Osteocyte (in vitro differentiated cells): ENCODE measurements at places on chromosomes 11 and 22.

DNA sequence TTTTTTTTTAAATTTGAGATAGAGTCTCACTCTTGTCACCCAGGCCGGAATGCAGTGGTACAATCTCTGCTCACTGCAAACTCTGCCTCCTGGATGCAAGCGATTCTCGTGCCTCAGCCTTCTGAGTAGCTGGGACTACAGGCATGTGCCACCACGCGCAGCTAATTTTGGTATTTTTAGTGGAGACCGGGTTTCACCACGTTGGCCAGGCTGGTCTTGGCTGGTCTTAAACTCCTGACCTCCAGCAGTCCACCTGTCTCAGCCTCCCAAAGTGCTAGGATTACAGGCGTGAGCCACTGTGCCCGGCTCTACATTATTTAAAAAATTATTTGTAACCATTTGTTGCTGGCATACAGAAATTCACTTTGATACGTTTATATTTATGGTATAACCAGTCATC, 18.6 kb downstream of the EP300 start:
- DNase-seq: no peak

DNA sequence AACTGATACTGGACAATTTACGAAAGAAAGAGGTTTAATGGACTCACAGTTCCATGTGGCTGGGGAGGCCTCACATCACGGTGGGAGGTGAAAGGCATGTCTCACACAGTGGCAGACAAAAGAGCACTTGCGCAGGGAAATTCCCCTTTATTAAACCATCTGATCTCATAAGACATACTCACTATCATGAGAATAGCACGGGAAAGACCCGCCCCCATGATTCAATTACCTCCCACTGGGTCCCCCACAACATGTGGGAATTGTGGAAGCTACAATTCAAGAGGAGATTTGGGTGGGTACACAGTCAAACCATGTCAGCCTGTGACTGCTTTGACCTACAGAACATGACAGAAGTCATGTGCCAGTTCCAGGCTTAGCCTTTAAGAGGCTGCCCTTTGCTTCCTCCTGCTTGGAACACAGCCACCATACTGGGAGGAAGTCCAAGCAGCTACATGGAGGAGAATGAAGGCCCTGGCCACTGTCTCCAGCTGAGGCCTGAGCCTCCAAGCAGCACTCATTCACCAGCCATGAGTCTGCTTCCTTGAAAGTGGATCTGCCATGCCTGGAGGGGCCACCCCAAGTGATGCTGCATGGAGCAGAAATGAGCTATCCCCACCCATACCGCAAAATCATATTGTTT, 10.9 kb upstream of the GAL start:
- DNase-seq: no peak

DNA sequence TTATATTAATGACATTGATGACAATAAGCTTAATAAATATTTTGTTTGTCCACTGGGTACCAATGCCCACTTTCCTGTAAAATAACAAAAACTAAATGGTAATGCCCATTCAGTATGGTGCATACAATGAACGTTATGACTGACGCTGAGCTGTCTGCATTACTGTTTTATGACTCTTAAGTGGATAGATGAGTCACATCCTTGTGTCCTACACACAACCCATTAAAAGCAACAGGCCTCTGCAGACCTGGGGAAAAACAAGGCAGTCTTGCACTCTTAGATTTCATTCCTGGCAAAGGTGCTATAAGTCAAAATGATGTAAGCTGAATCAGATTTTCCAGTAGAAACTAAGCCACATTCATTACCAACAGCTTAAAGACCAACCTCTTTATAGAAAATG, 176.3 kb upstream of the TMEM45B start:
- no peak for DNase-seq

DNA sequence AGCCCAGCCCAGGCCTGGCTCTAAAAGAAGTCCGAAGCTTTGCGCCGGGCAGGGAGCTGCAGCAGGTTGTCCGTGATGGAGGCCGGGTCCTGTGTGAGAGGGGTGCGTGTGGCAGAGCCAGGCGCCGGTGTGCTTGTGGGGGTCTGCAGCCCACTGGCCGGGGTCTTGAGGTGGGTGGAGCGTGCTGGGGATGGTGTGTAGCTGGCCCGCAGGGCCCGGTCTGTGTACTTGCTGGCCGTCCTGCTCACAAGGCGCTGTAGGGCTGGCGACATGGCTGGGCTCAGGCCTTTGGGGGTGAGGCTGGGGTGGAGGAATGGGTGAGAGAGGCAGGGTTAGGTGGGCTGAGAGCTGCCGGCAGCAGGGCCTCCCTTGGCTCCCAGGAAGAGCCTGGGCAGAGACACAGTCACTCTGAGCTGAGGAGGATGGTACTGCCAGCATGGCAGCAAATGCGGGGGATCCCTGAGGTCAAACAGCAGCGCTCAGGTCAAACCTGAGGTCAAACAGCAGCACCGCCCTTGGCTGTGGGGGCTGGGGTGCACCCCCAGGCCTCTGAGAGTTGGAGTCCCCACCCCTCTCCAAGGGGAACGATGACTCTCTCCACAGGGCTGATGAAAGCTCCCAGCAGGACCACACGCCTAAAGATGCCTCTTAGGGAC, 3.2 kb downstream of the TSSK2 start:
- DNase-seq: no peak

- DNase-seq: no peak
These were observed 955.5 kb upstream of the CHORDC1 start for GRCh38 chr11:91178366-91178765.

DNA sequence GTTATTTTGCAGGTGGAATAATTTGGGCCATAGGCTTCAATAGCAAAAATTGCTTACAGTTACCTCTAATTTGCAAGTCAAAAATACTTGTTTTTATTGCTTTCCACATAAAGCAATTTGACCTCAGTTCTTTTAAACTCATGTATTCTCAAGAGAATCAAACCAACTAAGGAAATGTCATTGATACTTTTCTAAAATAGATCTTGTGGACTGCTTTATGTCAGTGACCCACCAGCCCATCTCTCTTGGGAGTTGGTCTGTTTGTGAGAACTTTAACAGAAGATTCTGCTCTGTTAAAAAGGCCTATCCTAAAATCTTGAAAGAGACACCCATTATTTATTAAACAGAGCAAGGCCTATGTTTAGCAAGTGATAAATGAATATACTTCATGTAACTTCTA, 75.2 kb downstream of the DDIAS start:
- DNase-seq: no peak

DNA sequence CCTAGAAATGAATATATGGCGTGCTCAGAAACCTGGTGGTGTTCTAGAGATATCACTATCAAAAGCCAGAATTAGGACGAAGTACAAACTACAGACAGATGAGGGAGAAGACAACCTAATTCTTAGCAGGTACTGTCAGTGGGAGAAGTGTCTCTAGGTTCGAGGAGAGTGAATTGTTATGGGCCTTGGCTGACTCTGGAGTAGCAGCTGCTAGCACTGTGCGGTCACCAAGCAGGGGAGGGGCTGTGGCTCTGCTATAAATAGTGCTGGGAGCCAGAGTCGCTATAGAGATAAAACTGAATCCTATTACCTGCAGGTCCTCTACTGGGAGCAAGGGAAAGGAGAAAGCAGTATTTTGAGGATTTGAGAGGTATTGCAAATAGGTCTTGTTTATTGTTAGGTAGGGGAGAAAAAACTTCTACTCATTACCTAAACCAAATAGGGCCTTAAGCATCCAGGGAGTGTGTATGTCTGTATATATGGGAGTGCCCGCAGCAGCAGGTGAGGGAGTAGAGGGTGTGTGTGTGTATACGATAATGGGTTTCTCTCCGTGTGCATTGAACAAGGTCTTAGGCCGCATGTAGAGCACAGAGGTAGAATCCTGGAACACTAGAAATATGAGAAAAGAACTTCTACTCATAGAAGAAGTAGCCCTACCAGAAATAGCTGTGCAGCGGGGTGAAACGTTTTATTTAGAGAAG, 2.2 kb downstream of the MADD start:
- DNase-seq: no peak

DNA sequence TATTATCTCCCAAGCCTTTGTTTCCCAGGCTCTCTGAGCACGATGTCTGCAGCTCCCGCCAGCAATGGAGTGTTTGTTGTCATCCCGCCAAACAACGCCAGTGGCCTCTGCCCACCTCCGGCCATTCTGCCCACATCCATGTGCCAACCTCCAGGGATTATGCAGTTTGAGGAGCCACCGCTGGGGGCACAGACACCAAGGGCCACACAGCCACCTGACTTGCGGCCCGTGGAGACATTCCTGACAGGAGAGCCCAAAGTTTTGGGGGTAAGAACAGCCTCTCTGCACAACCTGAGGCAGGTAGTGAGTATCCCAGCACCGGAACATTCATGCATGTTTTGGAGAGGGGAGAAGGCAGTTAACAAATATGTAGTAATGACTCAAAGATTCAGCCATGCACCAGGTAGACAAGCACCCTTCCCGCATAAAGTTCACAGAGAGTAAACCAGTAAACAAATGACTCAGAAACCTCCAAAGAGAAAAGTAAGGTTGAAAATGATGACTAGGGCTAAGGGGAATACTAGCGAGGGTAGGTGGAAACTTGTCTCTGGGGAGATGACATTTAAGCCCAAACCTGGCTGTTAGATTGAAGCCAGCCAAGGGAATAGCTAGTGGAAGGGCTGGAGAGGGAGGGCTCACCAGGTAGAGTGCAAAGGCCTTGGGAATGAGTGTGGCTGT, 7.2 kb downstream of the MS4A15 start:
- no peak for DNase-seq

GRCh38 chr11:131829725-131830124, 459.3 kb downstream of the NTM start:
- no peak for DNase-seq

- no peak for DNase-seq
These were observed 46.7 kb upstream of the PARVG start for GRCh38 chr22:44133901-44134571.

DNA sequence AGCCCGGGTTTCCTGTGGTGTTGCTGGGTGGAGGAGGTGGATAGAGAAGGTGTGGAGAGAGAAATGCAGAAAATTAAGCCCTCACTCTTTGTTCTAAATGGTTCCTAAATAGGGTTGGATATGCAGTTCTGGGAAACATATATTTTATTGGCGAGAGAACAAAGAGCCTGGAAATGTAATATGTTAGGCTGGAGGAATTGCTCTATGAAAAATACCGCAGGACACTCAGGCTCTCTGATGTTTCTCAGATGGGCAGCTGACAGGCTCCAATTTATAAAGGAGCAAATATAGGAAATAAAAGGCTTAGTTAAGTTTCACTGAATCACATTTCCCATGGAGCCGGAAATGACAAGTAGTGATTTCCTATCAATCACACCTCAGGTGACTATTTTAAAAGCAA, 428.0 kb downstream of the TMEM135 start:
- DNase-seq: no peak

DNA sequence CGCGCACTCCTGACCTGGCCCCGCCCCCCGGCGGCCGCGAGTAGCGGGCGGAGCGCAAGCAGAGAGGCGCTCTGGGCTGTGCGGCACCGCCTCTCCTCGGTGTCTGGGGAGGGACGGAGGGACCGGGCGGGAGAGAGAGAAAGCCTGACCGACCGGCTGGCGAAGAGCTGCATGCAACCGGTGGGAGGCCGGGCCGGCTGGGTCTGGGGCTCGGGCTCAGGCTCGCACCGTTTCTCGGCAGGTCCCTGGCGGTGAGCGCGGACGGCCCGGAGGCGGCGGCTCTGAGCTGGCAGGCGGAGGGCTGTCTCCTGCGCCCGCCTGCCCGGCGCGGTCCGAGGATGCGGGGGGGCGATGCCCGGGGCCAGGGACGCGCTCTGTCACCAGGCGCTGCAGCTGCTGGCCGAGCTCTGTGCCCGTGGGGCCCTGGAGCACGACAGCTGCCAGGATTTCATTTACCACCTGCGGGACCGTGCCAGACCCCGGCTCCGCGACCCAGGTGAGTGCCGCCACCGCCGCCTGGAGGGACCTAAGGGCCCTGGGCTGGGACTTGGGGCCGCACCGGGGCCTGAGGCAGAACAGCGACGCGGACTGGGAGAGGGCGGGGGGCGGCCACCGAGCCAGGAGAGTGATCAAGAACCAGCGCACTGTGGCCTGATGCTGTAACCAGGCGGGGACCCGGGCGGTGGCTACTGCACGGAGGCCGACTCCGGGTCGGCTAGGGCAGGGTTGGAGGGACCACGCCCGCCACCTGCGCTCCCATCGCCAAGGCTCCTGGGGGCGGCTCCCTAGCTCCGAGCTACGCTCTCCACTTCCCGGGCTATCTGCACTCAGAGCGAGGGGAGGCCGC, at the start of gene SYT9:
TSS of gene SYT9 (plus strand) at position 69 of the 847 bp plus-strand sequence. CDS start at position 352, 283 bp downstream.
- DNase-seq: peak; percentile 86

GRCh38 chr11:95426823-95427462, 195.9 kb upstream of the SESN3 start:
- DNase-seq: no peak

DNA sequence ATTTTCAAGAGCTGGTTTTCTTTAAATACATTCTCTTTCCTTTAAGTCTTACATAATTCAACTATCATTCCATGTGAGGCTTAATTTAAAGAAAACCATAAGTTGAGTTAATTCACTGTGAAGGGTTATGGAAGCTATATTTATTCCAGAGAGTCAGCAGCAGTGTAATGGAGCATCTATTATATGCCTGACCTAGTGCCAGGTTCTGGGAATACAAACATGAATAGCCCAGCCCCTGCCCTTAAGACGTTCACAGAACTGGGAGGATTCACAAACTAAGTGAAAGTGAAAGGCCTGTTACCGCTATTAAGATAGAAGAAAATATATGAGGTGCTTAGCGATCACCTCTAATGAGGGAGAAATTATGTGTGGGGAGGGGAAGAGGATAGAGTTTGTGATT, 408.9 kb upstream of the CCDC90B start:
- DNase-seq: no peak

DNA sequence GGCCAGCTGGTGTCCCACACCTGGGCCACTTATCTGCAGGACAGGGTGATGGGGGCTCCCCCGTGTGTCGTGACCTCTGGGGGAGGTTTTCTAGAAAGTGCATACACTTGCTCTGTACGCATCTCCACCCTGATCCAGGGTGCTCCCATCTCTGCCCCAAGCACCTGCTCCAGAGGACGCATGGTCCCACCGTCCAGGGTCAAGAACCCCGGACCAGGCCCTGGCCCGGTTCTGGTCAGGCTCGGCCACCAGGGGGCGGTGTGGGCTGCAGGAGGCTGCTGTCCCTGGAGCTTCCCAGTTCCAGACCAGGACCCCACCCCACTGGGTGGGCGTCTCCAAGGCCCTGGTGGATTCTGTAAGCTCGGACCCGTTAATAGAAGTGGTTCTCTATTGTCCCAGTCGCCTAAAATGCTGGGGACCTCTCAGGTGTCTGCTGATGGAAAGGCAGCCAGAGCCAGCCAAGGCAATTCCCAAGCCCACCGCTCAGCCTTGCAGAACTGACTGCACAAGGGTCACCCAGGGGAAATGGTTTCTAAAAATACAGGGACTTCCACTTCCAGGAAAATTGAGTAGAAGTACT, 34.7 kb upstream of the SEPTIN5 start:
- no peak for DNase-seq

DNA sequence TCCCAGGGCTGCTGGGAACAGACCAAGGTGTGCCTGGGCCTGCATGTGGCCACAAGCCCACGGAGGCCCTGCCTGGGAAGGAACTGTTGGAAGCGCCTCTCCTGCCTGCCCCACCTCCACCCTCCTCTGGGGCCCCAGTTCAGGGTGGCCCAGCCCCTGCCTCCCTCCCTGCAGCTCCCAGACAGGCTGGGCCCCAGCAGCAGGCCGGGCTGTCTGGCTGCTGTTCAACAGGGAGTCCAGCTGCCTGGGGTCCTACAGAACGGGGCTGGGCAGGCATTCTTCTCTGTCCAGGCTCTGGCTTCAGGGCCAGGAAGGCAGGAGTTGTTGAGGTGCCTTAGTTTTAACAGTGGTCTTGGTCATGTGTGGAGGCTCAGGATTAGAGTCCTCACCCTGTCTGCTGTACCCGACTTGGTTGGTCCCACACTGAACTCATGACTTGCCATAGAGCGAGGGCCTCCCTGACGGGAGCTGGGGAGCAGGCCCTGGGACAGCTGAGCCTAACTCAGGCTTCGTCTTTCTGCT, 11.8 kb downstream of the PRDM11 start:
- no peak for DNase-seq
